ENCODE measurements at places on chromosomes 3 and 15.

- no peak for DNase-seq
Measured at GRCh38 chr15:44381236-44381635, 46.2 kb upstream of the CTDSPL2 start.

DNA sequence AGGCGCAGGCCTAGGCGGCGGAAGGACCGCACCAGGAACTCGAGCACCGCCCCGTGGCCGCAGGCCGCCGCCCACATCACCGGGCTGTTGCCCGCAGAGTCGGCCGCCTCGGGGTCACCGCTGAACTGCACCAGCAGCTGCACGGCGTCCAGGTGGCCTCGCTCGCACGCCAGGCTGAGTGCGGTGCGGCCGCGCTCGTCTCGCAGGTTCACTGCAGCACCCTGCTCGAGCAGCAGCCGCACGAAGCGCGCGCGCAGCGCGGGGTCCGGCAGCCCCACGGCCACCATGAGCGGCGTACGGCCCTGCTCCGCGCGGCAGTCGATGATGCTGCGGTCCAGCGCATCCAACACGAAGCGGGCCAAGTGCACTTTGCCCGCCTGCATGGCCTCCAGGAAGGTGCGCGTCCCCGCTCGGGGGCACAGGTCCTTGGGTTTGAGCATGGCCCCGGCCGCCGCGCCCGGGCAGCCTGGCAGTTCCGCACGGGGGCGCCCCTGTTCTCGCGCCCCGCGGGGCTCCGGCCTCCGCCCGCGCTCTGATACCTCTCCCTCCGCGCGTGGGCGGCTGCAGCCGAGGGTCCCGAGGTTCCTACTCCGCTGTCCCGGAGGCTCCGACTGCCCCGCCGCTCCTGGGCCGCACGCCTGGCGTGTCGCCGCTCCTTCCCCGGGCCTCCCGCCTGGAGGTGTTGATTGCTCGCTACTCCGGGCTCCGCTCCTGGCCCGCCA, 556 bp downstream of the ANKRD63 start:
- peak; percentile 47 for DNase-seq

GRCh38 chr3:152957491-152957890, 122.6 kb downstream of the P2RY1 start:
- DNase-seq, result no peak

GRCh38 chr15:88656760-88657221, 18.0 kb downstream of the ISG20 start:
- no peak for DNase-seq

GRCh38 chr3:114272271-114272670, 21.6 kb upstream of the TIGIT start:
- DNase-seq, result no peak

DNA sequence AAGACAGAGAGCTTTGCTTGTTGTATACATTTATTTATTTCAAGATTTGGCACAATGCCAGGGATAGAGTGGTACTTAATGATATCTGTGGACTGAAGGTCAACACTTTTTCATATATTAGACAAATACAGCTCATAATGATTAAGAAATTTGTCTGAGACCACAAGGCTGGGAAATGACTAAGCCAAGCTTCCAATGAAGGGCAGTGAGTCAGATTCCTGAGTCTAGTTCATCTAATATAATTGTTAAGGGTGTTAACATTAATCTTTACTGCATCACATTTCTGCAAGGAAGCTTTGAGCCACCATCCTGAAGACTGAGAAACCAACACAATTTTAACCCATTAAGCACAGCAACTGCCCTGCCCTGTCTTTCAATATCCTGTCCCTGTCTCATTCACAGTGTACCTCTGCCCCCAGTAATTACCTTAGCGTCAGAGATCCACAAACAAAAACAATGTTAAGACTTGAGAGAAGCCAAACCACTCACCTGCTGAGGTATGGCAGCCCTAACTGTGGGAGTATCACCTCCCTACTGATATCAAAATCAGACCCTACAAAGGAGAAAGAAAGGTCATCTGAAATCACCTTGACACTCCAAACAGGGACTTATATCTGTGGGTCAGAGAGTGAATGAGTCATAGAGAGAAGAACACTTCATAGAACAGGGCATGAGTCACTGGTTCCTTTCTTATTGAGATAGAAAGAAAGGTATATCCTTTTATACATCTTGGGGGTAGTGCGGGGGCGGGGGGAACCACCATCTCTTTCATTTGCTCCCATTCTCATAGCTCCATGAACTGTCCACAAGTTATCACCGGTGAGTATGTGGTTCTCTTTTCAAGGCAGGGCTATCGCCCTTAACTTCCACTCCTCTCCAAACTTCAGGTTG, 74.7 kb downstream of the MAGI1 start:
- no peak for DNase-seq

- no peak for DNase-seq
Measured at GRCh38 chr3:126340596-126340942, 16.6 kb downstream of the KLF15 start.

DNA sequence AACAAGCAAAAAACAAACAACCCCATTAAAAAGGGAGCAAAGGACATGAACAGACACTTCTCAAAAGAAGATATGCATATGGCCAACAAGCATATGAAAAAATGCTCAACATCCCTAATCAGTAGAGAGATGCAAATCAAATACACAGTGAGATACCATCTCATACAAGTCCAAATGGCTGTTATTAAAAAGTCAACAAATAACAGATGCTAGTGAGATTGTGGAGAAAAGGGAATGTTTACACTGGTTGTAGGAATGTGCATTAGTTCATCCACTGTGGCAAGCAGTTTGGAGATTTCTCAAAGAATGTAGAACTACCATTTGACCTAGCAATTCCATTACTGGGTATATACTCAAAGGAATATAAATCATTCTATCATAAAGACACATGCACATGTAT, 44.5 kb downstream of the RIOX2 start:
- no peak for DNase-seq

DNA sequence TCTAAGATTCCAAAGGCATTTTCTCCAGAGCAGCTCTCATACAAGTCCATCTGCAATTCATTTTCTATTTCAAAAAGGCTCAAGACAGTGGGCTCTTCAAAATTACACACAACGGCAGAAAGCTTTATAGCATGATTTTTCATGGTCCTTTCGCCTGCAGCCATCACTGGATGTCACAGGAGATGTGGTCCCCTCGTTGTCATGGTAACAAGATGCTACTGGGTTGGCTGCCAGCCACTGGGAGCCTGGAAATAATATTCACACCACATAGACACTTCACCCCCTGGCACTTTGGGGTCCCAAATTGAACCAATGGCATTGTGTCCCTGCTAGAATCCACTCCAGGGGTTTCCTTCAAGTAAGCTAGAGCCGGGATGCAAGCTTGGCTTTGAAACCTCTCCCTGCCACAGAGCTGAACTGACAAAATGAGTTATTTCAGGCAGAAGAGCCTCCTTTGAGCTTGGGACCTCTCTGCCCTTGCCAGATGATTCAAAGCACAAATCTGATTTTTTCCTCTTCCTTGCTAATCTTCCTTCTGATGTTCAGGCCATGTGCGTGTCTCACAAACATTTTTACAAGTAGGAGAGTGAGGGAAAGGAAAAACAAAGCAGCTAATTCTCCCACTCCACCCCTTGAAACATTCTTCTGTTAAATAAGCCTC, 512.6 kb upstream of the ADAMTS9 start:
- no peak for DNase-seq

- no peak for DNase-seq
Measured at GRCh38 chr3:150275941-150276340, 132.2 kb upstream of the TSC22D2 start.

DNA sequence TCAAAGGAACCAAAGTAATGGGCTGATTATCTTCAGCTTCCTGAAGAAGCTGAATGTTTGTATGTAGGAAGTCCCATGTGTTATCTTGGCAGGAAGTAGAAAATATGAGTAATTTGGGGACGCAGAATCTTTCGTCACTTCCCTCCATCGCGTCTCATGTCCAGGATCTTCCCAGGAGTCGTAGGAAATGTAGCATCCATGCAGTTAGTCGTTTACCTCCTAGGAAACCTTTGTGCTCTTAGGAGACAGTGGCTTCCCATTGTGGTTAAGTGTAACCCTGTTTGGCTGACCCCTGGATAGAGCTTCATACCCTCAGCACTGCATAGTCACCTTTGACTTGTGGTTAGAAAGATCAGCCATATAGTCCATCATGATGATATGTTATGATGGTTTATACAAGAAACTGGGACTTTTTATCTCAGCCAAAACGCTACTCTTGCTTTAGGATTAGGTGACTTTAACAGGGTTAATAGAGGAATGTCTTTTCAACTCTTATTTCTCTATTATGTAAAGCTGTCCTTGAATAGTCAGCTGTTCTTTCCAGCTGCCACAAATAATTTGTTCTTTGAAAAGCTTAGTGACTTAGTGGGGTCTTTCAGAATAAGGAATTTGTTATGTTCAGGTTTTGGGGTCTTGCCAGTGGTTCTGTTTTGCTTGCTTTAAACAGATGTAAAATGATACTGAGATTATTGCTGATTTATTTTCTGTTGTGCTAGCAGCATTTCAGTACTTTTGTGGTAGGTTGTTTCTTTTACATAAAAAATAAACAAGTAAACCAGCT, 92.2 kb downstream of the KLHL25 start:
- DNase-seq, result peak; percentile 74

GRCh38 chr15:60371175-60372051, 26.4 kb downstream of the ANXA2 start:
- no peak for DNase-seq

- DNase-seq, result no peak
Measured at GRCh38 chr3:45179163-45179562, 33.0 kb upstream of the CDCP1 start.

DNA sequence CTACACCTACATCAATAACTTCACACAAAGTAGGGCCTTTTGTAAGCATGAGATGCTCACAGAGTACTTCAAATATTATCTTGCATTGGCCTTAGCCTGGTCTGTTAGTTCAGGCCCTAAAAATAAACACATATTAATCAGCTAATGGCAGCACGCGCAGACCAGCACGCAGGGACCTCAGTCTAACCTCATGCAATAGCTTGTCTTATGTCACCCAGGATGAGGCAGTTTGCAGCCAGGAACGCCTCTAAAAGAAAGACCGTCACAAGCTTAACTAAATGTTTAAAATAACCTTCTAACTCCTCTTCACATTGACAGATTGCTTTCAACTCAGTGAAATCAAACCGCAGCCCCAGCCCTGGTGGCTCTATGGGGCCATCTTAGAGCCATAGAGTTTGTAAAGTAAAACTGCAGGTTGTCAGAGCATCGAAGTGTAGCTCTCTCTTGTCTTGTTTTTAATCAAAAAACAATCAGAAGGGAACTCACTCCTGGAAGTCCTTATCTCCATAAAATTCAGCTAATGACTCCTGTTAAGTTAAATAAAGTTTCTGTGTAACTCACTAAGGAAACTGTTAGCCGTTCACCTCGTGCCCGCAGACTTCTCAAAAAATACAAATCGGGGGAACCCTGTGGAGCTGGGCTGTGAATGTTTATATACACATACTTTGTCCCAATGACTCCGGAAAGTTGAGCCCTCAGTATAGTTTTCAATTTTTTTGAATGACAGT, 212.6 kb downstream of the CDIN1 start:
- no peak for DNase-seq

DNA sequence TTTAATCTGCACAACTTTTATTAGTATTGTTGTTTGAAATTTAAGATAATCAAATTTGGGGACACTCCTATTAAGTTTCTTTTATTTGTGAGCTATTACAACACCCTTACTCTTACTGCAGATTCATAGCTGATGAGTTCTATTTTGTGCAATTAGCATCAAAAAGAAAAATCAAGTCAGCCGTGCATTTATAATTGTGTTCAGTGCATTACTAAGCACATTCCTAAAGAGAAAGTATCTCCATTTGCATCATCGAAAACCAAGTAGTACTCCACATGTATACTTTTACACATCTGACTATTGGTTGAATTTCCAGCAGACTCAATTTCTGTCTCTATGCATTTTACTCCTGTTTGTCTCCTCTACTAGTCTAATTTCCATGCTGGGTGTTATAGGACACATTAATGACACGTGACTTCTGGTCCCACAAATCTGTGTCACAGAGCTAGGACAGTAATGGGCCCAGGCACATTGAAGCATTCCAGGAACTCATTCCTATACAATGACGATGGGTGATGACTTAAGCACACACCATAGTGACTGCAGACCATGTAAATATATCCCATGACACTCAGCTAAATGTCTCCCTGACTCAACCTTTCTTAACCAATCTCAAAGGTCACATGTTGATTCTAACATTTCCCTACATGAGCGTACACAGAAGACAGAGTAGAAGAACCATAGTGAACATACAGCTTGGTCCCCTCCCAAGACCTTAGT, 477.5 kb downstream of the LPP start:
- no peak for DNase-seq

GRCh38 chr15:72785432-72785831, 1.9 kb upstream of the ADPGK start:
- peak; percentile 82 for DNase-seq

GRCh38 chr15:80060356-80061006, 1.0 kb downstream of the ZFAND6 start:
- DNase-seq, result peak; percentile 11

DNA sequence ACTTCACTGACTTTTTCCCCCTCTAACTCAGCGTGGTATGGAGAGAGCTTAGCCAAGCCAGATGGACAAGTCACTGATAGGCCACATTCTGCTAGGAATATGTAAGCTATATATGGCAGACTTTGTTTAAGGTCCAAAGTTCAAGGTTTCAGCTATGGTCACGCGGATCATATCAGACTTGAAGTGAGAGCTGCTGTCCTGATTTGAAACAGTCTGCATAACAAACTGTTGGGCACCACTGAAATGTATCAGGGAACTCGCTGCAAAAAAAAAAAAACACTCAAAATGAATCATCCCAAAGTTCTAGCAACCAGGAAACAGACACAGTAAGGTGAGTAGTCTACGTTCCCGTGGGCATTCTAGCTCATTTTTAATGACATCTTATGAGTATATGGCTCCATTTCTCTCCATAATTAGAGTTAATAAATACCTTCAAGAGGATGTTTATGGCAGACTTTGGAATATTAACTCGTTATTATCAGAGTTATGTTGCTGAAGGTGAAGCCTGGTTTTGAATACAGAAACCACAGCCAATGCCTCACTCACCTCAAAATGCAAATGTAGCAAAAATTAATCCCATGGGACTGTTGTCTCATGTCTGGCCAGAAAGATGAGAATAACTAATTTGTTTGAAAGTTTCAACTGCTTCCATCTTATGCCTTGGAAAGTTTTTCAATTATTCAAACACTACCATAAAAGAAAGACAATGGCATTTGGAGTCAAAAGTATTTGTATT, 12.3 kb downstream of the DPH3 start:
- no peak for DNase-seq

DNA sequence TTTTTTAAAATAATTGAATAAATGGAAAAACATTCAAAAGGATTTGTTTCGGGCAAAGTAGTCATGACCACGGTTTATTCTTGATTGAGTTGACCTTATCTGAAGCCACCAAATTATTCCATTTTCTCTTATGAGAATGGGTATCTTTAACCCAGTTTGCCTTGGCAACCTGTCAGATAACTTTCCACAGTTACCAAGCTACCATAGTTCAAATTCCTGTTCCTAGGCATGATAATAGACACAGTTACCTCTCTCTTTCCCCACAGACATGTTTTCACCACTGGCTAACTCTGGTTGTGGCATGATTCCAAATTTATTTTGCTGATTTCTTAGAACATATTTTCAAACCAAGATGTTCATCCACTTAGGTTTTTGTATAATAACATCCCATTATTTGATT, 84.9 kb downstream of the NECTIN3 start:
- no peak for DNase-seq
